ENCODE measurements at places on chromosomes 6 and 20.
A peak's percentile ranks its signal among the peaks of the same experiment; 100 is the strongest.

GRCh38 chr20:2405693-2406065, 25.0 kb downstream of the TGM6 start:
- no peak for DNase-seq

GRCh38 chr20:13856354-13856753, 71.5 kb downstream of the NDUFAF5 start:
- no peak for DNase-seq

DNA sequence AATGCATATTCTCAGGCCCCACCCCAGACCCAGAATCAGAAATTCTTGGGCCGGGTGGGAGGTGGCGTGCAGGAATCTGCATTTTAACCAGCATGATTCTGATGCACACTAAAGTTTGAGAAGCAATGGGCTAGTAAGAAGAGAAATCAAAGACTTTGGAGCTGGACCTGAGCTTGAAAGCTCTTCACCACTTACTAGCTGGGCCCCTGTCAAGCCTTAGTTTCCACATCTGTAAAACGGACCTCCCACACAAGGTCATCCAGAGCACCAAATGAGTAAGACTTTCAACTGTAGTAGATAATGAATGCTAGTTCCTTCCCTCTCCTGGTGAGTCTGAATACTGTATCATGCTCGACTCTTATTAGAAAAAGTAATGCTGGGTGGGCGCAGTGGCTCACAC, 87.0 kb downstream of the TBC1D7 start:
- DNase-seq = no peak

DNA sequence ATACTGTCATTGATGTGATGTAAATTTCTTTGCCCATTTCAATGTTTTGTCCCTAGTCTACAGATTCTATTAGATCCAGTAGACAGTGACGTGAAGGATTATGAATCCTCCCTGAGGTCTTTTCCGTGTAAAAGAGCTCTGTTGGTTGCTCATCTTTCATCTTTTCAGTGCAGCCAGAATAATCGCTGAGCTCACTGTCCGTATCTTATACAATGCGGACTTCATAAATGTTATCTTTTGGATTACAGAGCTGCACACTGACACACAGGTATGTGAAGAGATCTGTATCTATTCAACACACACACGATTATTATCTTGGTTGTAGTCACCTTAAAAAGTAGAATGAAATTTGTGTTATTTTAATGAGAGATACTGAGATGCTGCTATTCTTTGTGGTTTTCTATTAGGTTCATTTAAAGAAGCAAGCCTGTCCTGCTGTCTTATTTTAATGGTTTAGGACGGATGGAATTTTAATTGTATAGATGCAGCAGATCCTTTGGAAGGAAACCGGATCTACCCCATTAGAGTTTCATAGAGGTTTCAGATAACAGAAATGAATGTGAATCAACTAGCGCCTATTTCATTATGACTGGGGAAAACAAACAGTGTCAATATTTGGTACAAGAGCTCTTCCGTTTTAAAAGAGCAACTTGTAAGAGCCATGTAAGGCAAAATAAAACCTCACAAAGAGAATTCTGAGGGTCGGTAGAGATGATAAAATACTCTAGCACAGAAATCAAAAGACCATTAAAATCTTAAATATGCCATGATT, 79.4 kb downstream of the BMP6 start:
- no peak for DNase-seq

DNA sequence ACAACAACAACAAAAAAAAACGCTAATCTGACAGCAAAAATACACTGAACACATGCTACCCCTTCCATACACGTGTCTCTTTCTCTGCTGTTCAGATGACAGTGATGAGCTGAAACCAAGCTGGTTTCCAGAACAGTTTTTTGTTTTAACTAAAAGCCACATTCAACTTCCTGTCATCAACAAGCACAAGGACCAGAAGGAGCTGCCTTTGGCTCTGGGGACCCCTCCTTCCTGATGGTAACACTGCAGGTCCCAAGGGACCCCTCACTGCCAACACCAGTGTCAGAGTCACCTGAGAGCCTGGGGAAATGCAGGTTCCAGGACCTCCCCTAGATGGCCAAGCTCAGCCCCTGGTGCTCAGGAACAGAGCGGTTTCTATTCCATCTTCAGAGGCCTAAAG, 6.0 kb downstream of the CST7 start:
- DNase-seq = no peak

GRCh38 chr6:152984513-152984872, 1.7 kb upstream of the FBXO5 start:
- DNase-seq = no peak

GRCh38 chr20:49281059-49281912, 3.4 kb upstream of the ZNFX1 start:
- DNase-seq = no peak

DNA sequence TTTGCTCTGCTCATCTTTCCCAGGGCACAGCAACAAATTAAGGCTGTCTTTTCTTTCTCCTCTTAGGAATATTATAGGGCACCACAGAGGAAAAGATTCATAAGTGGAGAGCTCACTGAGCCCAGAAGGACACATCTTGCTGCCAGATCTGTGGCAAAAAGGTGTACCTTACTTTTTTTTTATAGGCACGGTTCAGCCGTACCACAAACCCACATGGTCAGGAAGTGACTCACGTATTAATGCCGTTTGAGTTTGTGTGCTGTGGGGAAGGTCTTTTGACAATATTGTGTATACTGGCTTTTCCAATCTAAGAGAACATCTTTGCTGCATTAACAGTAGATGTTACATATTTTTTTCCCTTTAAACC, 28.4 kb downstream of the PAQR8 start:
- peak; percentile 73 for DNase-seq

DNA sequence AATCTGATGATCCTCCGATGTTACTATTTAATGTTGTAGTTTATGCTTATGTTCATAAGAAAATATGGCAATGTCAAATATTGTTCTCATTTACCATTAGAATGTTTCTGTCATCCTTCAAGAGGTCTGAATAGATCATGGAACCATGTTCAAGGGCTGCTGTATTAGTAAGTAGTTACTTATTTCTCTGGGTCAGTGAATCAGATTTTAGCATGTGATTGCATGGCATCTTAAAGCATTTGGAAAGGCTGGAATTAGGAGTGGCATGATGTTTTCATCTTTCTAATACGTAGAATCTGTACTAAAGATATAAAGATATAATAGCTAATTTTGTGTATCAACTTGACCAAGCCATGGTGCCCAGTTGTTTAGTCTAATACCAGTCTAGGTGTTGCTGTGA, 40.5 kb upstream of the NKX2-4 start:
- no peak for DNase-seq

- DNase-seq = no peak
These were observed 16.8 kb upstream of the PLCB4 start for GRCh38 chr20:9052136-9052535.

DNA sequence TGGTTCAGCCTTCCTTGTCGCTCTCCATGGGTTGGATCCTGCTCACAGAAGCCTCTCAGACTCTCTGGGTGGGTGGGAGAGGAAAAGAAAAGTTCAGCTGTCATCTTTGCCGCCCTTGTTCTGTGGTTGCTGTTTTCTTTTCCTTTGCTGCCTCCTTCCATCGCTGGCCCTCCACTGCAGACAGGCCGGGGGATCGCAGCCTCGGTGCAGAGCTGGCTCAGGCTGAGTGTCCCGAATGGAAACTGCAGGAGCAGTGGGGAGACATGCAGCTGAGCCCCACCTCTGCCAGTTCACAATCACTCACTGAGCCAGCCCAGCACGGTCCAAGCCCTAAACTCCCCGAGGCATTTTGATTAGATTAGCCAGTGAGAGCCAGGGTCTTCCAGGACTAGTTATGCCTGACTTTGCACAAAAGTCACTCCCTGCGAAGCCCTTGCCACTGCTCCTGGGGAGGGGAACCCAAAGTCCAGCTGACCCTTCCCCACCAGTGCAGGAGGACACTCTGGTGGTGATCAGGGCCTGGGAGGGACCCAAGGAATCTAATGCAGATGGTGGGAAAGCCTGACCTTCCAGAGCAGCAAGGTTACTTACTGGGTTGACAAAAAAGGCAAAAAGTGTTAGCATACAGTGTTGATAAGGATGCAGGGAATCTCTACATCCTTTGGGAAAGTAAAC, 14.0 kb downstream of the NRN1 start:
- no peak for DNase-seq

DNA sequence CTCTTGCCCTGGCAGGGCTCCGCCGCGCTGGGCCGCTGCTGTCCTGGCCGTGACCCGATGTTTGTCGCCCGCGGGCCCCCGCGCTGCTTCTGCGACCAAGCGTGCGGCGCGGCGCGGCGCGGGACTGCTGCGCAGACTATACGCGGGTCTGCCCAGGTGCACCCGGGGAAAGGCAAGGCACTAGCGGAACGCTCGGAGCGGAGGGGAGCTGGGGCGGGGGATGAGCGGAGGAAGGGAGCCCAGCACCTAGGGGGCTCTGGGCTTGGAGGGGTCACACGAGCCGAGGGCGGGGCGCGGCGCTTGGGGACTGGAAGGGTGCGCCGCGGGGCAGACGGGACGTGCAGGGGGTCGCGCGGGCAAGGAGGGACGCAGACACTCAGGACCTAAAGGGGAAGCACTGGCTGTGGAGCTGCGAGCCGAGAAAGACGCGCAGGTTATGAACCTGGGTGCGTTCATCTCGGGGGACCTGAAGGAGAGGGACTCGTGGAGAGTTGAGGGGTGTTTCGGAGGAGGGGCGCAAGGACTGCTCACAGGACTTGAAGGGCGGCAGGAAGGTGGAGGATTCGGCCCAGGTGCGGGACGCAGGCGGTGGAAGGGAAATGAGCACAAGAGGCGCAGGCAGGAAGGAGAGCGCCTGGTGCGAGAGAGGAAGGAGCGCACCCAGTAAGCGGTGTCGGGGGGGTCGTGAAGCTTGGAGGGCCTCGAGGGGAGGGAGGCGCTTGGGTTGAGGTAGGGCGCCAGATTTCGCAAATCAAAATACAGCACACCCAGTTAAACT, 40.8 kb upstream of the ZNFX1 start:
- no peak for DNase-seq

DNA sequence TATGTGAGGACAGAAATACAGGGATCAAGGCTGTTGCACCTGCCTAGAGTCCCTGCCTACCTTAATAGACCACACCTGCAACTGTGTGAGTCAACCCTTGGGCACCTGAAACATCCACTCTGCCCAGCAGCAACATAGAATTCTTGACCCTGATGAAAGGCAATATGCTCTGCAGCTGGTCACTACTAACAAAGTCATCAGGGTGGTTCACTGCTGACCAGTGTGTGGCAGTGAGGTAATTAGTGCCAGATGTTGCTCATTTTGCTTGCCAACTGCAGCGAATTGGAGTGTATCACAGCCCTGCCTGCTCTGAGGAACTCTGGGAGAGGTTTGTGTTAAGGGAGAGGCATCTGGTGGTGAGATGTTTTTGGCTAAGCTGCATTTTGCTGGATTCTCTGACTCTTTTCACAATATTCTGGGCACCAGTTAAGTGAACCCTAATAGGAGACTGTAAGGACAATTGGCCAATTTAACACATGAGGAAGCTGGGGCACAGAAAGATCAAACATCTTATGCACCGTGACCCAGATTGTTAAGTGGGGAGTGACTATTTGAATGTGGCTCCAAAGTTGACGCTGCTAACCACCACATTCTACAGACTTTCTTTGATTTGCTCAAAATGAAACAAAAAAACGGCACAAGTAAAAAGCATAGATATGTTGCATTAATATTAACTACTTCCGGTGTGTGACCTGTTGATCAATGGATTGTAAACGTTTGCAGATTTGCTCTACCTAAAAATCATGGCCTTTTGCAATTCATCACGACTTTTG, 61.9 kb upstream of the OPRM1 start:
- DNase-seq = no peak

DNA sequence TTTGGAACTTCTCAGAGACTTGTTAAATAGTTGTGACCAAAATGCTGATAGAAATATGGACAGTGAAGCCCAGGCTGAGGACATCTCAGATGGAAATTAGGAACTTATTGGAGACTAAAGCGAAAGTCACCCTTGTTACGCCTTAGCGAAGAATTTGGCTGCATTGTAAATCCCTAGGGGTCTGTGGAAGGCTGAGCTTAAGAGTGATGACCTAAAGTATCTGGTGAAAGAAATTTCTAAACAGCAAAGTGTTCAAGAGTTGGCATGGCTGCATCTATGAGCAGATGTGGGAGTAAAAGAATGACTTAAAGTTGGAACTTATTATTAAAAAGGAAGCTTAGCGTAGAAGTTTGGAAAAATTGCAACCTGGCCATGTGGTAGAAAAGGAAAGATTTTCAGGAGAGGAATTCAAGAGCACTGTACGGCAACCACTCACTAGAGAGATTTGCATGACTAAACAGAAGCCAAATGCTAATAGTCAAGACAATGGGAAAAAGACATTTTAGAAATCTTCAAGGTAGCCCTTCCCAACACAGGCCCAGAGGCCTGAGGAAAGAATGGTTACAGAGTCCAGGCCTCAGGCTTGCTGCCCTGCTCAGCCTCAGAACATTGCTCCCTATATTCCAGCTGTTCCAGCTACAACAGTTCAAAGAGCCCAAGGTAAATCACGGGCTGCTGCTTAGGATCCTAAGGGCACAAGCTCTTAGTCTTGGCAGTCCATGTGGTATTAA, 61.6 kb upstream of the TNFRSF21 start:
- no peak for DNase-seq

- DNase-seq = peak; percentile 79
These were observed 55.2 kb downstream of the TGM2 start for GRCh38 chr20:38109591-38110524.

DNA sequence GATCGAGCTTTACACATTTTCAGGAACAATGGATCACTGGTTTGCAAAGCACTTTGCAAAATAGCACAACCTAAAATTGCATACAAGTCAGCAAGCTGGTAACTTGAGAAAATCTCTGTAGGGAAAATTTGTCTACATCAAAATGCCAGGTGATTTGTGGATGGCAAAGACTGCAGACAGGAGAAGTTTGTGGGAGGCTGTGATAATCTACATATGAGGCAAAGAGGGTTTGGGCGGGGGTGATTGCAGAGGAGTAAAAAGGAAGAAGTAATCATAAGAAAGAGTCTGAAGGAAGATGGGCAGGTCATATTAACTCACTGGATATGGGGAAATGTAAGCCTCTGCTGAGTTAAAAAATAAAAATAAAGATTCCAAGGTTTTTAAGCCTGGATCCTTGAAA, 166.3 kb upstream of the STXBP5 start:
- no peak for DNase-seq

- peak; percentile 49 for DNase-seq
These were observed 288.3 kb upstream of the ZNF337 start for GRCh38 chr20:25984933-25985332.

DNA sequence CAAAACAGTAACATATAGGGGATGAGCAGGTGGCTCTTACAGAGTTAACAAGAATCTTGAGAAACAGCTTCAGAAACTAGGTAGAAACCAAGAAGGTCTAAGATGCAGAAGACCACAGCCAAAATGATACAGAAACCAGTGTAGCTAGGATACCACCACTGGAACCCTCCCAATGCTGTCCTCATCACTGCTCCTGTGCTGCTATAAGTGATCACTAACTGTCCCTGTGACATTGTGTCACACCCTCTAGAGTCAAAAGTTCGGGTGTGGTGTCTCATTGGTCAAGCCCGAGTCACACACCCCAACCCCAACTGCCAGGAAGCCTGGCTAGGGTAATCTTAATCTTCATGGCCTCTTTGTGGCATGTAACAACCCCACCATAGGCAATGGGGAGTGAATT, 153.1 kb downstream of the RCAN2 start:
- no peak for DNase-seq

- peak; percentile 65 for DNase-seq
These were observed 184.8 kb upstream of the ECI2 start for GRCh38 chr6:4319981-4320683.

Measured in IMR-90 (cell line).